ENCODE measurements at places on chromosomes 2 and 18.

DNA sequence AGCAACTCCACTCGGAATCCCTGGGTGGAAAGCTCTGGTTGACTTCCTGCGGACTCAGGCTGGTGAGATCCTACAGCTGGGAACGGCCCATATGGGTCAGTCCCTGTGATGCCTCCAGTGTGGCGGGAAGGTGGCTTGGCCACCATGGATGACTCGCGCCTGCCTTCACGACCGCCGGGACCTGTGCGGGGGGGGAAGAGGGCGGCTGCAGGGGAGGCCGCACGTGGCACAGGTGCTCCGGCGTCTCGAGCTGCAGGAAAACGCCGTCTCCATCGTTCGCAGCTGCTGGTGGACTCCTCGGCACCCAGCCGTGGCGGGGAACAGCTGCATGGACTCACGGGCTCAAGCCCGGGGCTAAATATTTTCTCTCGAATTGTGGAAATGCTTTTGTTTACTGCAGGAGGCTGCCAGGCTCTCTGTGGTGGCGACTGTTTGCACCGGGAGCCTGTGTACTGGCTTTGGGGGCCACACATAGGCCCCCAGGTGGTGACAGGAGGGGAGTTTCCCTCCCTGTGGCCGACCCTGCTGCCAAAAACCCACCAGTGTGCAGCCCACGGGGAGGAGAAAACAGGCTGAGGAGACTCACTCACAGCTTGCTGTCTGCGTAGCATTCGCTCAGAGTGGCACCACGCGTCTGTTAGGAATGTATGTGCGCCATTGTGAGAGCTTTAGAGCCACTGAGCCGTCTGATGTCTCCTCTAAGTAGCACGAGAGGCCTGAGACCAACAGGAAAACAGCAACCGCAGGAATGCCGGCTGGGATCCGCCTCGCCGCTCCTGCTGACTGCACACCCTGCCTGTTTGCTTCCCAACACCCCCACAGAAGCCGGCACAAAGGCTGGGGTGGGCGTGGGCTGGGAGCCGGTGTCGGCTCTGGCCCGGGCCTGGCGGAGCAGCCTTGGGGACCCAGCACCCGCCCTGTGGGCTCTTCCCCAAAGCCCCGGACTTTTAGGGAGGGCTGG is 89.2 kb downstream of the NFATC1 start:
- no peak for DNase-seq

DNA sequence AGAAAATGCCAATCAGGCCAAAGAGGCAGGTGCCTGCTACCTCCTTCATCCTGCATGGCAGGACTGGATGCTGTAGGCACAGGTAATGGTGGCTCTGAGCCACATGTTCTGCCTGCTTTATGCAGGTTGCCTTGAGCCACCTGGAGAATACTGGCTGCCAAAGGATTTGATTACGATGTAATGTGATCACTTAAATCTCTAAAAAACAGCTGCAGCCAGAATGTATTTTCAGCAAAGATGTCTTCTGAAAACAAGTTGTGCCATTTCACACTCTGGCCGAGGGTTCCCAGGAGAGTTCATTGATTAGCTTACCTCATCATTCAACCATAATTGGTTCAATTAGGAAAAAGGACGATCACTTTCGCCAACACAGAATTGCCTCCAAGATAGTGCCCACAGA is 17.9 kb upstream of the MSGN1 start:
- DNase-seq: no peak

DNA sequence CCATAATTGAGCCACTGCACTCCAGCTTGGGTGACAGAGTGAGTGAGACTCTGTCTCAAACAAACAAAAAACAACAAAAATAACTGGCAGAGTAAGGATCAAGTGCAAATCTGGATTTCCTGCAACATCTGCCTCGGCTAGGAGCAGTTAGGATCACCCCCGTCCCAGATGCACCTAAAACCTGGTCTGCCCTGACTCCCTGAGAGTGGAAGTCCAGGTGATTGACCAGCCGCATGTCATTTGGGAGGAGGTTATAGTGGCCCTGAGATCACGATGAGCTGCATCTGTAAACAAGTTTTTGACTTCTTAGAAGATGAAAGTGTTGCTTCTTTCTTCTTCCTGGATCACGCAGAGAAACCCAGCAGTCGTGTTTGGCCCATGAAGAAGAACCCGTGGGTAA is 5.0 kb upstream of the ESPNL start:
- no peak for DNase-seq

- DNase-seq: no peak
These were observed 3.8 kb downstream of the EPHA4 start for GRCh38 chr2:221568299-221568698.

DNA sequence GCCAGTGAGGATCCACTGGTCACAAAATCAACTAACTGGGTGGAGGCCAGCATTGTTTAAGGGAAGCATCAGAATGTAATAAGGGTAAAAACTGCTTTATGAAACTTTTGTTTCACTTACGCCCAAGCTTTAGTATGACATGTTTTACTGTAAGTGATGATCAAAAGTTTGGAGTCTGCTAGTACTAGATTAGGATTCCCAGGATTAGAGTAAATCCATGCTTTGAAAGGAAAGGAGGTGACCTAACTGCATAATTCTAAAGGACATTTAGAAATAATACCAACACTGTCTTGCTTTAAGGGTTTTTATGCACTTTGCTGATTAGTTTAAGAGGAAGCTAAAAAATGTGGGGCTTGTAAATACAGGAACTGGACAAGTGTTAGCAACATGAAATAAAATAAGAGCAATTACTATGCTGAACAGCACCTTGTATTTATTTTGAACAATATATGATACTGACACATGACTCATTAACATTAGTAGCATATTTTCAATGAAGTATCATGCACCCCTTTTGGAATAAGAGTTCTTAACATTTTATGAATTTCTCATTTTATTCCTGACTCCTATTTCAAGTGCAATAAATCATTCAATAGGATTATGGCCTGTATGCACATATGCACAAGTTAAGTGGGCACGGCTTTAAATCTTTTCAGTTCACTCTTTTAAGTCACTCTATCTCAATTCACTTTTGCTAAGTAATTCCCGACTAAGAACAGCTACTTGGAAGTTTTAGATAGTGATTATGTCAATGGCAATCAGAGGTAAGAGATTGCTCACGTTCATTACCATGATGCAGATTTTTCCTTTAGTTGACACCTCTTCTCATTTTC is 62.5 kb downstream of the STK39 start:
- DNase-seq: no peak

DNA sequence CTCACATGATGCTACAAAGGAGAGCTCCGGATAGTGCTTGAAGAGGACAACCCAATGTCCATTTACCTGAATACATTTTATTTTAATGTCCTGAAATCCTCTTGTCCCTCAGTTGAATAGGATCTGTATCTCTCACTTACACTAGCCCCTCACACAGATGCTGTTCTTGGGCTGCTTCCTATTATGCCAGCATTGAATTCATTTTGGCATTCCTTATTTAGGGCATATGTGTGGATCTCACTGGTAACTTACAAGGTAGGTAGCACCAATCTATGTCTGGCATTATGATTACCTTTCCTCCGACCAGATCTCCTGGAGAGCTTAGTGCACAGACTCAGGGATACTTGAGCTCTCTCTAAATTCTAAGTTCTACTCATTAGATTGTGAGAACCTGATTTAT is 799.7 kb upstream of the FSHR start:
- no peak for DNase-seq

GRCh38 chr2:86028766-86029381 is 76.8 kb downstream of the POLR1A start:
- no peak for DNase-seq

GRCh38 chr2:133573491-133574162 is 5.4 kb upstream of the NCKAP5 start:
- no peak for DNase-seq

- DNase-seq: no peak
These were observed 60.9 kb upstream of the MGAT5 start for GRCh38 chr2:134193006-134193405.

Data from activated CD4-positive, alpha-beta T cell treated with anti-CD3 and anti-CD28 coated beads, Interleukin-2, amount 50 U/mL, for 24 hours (primary cell).